Non-pigmented ciliary epithelial cell (primary cell): ENCODE measurements at places on chromosomes 6 and 20.

DNA sequence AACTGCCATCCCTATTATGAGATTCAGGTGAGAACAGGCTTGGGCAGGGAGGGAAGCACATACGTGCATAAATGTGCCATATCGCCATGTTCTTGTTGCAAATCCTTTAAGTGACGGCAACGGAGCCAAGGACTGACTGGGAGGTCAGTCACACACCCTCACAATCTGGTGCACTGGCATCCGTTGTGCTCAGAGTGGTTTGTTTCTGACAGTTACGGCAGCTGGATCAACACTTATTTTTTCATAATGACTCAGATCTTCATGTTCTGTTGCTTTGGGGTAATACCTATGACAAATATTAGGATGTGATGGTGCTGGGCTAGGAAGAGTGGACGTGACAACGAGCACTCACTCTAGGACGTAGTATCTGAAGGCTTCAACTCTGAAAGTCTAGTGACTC is 56.2 kb upstream of the PREP start:
- DNase-seq, result no peak

DNA sequence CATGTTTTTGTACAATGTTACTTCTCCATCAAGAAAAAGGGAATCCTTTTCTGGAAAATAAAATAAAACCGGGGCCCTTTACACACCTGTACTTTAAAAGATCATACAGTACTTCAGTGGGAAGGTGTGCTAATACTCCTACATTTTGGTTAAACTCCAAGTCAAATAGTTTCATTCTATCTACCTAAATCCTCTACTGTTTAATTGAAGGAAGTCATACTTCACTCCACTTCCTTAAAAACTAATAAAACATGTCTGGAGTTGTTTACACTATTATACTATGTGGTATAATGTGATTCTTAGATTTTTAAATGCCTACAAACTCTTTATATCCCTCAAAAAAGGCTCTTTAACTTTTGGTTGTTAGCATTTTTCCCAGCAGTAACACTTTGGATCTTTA is 18.6 kb upstream of the HBS1L start:
- DNase-seq, result no peak

GRCh38 chr20:14336686-14337085 is 726 bp downstream of the FLRT3 start:
- no peak for DNase-seq

GRCh38 chr6:4435981-4436445 is 300.6 kb upstream of the ECI2 start:
- DNase-seq, result no peak

- no peak for DNase-seq
Observed at GRCh38 chr20:45290677-45291355, 15.8 kb upstream of the RBPJL start.

DNA sequence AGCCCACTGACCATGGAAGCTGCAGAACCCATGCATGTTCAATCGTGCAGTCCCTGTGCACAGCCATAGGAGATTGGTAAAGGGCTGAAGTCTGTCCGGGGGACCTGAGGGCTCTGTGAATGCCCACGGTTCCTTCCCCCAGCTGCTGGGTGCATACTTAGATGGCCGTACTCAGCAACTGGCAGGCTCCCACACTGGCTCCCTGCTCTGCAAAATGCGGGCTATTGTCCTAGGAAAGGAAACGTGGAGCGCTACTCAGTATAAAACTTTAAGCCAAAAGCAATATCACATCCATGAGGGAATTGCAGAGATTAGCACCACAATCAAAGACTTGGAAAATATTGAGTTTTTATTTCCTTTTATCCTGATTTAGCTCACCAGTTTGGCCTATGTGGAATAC is 202.0 kb downstream of the WDR27 start:
- no peak for DNase-seq

DNA sequence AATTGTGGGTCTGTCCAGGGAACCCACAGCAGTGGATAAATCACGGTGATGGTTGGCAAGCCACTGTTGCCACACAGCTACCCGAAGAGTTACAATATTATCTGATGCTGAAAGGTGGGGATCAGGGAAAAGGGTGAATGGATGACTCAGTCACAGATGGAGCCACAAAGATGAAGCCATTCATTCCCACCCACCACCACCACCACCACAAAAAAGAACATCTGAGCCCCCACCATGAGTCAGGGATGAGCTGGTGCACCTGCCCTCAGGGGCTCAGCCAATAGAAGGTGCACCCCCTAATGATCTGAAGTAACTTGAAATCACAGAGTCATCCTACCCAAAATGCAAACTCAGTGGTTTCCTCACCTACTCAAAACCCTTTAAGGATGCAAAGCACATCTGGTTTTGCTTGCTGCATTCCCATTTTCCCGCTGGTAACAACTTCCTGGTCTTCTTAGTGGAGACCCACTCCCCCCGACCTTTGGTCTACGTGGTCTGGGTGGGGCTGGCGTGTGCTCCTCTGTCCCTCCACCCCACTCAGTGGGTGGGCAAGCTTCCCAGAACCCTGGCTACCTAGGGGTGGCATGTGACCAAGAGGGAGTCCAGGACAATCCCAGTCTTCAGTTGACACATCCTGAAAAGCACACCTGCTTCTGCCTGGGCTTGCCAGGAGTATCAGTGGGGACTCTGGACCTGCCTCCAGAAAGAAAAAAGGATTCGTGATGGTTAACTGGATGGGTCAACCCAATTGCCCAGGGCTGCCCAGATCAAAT is 125.5 kb downstream of the ANKRD60 start:
- no peak for DNase-seq

- no peak for DNase-seq
Observed at GRCh38 chr6:56739836-56740815, 97.4 kb upstream of the DST start.

DNA sequence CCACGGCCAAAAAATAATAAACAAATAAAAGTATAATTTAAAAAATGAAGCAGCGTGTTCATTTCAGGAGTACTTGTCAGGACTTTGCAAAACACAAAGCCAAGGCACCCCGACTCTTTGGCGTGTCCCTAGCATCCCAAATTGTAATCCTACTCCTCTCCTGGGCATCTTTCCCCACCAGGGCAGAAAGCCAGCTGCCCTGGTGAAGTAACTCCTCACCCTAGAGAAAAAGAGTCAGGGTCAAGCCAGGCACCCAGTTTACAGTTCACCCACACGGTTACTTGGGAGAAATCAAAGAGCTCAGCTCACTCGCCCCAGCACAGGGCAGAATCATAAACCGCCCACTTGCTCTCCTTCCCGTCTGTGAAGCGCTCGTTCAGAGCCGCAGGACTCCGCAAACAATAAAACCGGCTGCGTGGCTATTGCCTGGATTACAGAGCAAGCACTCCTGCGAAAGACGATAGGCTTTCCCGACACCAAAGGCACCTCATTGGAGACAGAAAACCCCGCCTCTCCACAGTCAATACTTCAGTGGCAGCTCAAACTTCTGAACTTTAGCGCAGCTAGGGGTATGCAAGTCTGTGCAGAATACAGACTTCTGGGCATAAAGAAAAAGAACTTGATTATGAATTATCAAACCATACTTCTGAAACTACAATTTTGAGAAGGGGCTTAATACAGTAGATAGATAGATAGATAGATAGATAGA is 73.0 kb upstream of the NHSL1 start:
- peak; percentile 78 for DNase-seq

GRCh38 chr20:62258499-62259293 is 20.4 kb downstream of the OSBPL2 start:
- DNase-seq, result peak; percentile 45

GRCh38 chr6:11971154-11971553 is 41.0 kb upstream of the HIVEP1 start:
- peak; percentile 86 for DNase-seq

GRCh38 chr6:116596815-116597214 is 19.5 kb upstream of the RSPH4A start:
- no peak for DNase-seq

DNA sequence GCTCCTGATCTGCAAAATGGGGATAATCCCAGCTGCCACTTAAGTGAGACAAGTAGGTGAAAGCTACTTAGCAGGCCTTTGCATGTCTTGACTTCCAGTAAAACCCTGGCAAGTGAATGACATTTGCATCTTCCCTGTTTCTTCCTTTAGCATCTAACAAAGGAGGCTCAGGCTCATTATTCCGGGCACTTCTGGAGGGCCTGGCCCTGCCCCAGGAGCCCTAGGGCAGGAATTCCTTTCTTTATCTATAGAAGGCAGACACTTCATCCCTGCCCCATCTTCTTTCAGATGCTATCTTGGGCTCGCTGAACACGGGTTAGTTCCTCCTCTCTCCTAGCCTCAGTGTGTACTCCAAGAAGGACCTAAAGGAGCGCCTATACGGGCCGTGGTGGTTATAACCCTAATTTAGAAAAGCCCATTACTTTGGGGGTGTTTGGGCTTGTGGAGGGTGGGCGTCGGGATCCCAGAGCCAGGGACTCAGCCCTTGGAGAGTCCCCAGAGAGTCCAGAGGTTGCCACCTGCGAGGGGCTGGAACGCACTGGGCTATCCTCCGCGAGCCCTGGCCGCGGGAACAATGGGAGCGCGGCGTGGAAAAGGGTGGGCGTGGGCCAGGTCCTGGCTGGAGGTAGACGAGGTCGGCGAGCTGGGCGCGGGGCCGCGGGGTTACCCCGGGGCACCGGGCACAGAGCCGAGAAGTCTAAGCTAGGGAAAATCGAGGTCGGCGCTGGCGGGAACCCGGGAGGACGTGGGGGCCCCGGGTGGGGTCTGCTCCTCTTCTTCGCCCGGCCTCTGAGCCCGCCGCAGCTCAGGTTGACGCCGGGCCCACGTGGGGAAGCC is 62.8 kb upstream of the EPB41L1 start:
- no peak for DNase-seq

DNA sequence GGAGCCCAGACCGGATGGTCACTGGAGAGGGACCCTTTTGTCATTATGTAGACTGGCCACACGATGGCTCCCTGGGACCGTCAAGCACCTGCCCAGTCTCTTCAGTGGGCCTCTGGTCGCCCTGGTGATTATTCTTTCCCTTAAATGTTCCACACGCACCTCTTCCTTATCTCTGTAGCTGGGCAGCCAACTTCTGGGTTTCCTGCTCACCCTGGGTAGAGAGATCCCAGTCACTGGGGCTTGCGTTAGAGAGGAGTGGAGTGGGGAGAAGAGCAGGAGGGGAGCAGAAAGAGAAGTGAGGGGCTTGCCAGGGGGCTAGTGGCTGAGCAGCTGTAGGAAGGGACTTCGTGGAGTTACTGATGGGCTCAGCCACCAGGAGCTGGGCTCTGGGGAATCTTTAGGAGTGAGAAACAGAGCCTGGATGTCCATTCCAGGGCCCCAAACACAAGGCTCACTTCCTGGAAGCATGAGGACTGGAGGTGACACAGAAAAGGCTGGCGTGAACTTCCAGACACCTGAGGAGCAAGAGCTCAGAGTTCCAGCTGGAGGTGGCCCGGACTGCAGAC is 150.1 kb downstream of the DHX35 start:
- no peak for DNase-seq

DNA sequence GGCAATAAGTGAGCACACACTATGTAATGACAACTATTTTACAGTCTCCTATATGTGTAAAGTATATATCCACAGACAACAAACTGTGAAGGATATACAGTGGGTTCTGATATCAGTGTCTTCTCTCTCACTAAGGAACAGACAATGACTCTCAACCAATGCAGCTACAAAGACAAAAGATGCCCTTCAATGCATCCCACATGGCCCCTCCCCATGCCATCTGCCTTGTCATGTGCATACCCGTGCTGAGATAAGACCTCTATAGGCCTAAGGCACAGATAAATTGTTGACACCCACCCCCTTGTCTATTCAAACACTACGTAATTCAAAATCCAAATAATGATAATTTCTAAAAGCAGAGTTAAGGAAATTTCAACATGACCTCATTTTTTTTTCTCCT is 1123.5 kb upstream of the MAP3K7 start:
- DNase-seq, result no peak

DNA sequence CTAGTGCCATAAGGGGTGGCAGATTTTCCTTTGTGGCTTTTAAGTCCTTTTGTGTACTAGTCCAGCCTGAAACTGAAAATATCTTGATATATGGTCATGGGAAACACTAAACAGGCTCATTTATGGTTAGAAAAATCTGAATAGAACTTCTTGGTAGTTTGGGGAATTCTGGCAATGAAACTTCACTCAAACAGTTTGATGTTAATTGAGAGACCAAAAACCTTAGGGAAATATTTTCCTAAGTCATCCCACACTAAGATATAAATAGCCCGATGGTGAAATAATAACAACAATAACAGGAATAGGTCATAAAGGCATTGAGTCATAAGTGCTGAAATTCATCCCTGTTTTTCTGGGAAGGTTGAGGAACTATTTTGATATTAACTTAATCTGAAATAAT is 146.2 kb upstream of the SMLR1 start:
- DNase-seq, result no peak

GRCh38 chr6:37060195-37060559 is 54.7 kb downstream of the FGD2 start:
- DNase-seq, result no peak

DNA sequence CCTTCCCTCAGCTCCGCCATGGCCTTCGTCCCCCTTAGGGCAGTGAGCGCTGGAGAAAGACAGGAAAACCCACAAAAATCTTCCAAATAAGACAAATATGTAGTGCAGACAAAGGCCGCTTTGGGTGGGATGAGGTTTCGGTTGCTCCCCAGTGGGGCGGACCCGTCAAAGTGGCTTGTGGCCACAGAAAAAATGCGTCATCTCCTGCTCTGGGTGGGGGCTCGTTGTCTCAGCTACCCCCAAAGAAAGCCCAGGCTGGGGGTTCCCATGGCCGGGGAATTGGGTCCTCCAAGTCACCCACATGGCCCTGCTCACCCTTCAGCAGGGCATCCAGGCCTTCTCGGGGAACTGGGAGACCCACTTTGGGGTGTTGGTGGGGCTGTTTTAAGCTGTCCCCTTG is 21.9 kb upstream of the SCUBE3 start:
- no peak for DNase-seq

DNA sequence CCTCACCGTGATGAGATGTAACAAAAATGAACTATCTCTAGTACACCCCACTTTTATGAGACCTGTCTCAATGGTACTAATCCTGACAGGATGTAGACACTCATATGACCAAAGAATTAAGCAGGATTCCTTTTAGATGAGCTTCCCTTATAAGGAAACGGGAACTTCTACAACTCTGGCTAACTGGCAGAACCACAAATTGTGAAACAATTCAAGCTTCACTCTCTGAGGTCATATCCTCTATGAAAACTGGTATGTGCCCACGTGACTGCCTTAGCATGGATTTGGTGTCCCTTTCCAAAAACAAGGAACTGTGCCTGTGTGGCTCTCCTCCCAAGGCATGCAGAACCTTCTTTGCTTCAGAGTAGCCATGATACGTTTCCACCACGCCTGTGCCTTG is 14.1 kb upstream of the CPNE5 start:
- peak; percentile 59 for DNase-seq

GRCh38 chr6:48403587-48403986 is 292.6 kb upstream of the PTCHD4 start:
- no peak for DNase-seq

DNA sequence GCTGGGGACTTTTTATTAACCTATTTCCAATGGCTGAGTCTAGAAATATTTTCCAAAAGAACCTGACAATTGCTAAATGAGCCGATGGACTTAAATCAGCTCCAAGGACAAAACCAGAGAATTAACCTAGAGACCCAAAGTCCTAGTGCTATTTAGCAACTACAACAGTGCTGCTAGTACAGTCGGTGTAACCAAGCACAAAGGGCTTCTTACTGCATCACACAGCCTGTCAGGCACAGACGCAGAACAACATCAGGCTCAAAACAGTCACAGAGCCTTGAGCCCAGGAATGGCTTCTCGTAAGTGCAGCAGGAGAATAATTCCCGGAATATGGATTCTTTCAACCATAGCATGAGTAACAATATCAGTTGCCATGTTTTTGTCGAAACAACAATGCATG is 70.0 kb downstream of the GFOD1 start:
- no peak for DNase-seq

GRCh38 chr20:19073584-19074218 is 138.7 kb upstream of the SLC24A3 start:
- no peak for DNase-seq

GRCh38 chr6:38973178-38974057 is 75.2 kb upstream of the GLP1R start:
- peak; percentile 63 for DNase-seq
